ENCODE measurements at places on chromosomes 7 and 10.

DNA sequence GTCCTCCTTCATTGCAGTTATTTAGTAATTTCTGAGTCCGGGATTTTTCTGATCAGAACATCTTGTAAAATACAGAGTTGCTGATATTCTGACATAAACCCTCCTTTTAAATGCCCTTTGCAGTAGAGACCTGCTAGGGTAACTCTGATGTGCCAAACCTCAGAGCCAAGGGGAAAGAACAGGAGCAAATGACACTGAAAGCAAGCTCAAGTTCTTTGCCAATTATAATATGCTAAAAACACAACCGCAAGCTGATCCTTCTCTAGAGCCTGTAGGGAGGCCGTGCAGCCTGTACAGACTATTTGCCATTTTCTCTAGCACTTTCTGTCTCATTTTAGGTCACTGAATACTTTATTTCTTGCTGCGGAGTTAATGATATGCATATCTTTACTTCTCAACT lies 240.4 kb downstream of the CAMK1D start:
- no peak for DNase-seq

DNA sequence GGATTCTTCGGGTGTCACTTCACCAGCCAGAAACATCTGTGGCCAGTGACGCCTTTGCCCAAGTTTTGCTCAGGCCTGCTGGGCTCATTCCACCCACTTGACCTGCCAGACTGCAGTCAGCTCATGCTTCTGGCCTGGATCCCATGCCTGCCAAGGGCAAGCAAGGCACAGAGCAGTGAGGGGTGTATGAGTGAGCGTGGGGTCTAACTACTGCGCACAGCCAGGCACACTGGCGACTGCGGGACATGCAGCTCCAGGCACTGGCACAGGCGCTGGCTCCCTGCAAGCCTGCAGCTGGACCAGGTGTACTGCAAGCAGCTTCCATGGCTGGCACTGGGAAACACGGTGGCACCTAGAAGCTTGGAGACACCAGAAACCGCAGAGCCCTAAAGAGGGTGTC lies 80.1 kb downstream of the MTERF1 start:
- no peak for DNase-seq

DNA sequence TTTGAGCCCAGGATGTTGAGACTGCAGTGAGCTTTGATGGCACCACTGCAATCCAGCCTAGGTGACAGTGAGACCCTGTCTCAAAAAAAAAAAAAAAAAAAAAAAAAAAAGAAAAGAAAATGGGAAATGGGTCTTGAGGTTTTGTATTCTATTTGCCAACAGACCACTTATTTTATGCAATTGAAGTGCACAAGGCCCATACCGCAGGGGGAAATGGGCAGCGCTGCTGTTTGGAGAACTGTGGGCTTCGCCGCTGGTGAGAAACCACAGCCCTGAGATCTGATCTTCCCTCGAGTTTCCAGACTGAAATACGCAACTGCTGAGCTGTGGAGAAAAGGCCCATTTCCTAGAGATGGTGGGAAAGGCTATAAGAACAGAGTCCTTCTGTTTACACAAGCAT lies 512.0 kb downstream of the TCERG1L start:
- DNase-seq, result no peak

DNA sequence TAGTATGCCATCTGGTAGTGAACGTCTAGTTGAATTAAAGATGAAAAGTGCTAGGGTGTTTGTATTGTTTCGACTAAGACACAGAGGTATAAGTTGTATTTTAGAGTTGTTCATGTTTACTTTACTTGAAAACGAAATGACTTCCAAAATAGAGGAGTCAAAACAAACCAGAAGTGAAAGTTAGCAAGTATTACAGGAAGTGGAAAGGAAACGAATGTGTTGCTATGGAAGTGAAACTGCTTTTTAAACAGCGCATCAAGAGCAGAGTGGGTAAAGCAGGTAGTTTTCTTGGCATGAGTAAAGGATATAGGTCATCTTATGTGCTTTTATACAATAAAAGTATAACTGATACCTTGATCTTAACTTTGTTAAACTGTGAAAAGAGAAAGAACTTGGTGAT lies 20.0 kb upstream of the GALNTL5 start:
- no peak for DNase-seq

- DNase-seq, result no peak
Observed at GRCh38 chr10:95730233-95730632, 25.7 kb upstream of the ENTPD1 start.

All from psoas muscle (tissue), 8 donors.